ENCODE measurements at places on chromosomes 2 and 18. TPM values are rescaled to one million over a fixed set of nuclear protein-coding genes. Genes with fewer than 3 reads are reported as not detected.
A peak's percentile ranks its signal among the peaks of the same experiment; 100 is the strongest.

DNA sequence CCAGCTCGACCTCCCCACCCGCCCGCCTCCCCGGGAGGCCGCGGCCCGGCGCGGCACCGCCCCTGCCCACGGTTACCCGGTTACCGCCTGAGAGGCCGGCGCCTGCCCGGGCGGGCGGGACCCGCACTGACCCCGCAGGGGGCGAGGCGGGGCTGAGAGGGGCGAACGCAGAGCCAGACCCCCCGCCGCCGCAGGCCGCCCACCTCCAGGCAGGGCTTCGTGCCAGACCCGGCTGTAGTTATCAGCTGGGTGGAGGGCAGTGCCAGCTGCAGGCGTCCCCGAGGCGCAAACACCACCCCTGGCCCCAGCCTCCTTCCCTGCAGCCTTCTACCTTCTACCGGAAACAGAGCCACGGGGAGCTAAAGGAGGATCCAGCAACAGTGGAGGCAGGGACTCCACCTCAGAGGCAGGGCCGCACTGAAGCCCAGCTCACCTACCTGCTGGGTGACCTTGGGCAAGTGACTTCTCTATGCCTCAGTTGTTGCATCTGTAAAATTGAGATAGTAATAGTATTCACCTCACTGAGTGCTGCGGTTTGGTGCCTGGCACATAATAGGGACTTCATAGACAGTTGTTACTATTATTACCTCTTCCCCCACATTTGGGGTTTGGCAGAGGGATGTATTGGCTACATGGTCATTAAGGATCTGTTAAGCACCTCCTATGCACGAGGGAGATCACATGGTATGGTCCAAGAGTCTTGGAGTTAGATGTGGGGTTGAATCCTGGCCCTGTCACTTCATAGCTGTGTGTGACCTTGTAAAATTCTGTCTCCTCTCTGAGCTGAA lies 231.6 kb upstream of the SMAD2 start:
- peaks cover 6% of the 10 kb centered on the region for H3K4me1 ChIP-seq
- no peaks in the 10 kb centered on the region for H3K36me3 ChIP-seq
- H3K4me3 ChIP-seq: peak overlapping the region; percentile 65
- peaks cover 29% of the 10 kb centered on the region for H3K27me3 ChIP-seq

GRCh38 chr18:39701839-39702238 lies 2136.2 kb upstream of the CELF4 start:
- H3K27ac ChIP-seq: no peak overlapping the region
- no peaks in the 10 kb centered on the region for H3K4me1 ChIP-seq
- H3K27me3 ChIP-seq: no peaks in the 10 kb centered on the region
- DNase-seq: no peak

GRCh38 chr2:207274530-207275189 lies 108.9 kb upstream of the KLF7 start:
- no peak overlapping the region for H3K4me3 ChIP-seq
- no peaks in the 10 kb centered on the region for H3K27me3 ChIP-seq
- DNase-seq: no peak
- no peaks in the 10 kb centered on the region for H3K4me1 ChIP-seq
- H3K36me3 ChIP-seq: no peaks in the 10 kb centered on the region

- H3K36me3 ChIP-seq: no peaks in the 10 kb centered on the region
- H3K27me3 ChIP-seq: no peaks in the 10 kb centered on the region
- H3K4me3 ChIP-seq: no peak overlapping the region
- no peak overlapping the region for H3K27ac ChIP-seq
- H3K4me1 ChIP-seq: no peaks in the 10 kb centered on the region
These were observed 132.7 kb downstream of the SCG2 start for GRCh38 chr2:223469270-223470046.

- DNase-seq: no peak
- no peaks in the 10 kb centered on the region for H3K4me1 ChIP-seq
- no peak overlapping the region for H3K4me3 ChIP-seq
These were observed 179.3 kb downstream of the TMEM18 start for GRCh38 chr2:497770-498492.

- DNase-seq: no peak
- H3K27ac ChIP-seq: no peak overlapping the region
- H3K36me3 ChIP-seq: no peaks in the 10 kb centered on the region
- H3K27me3 ChIP-seq: no peaks in the 10 kb centered on the region
These were observed 18.1 kb downstream of the IMPA2 start for GRCh38 chr18:11999429-11999828.

DYNAP gene
- not detected for total RNA-seq

RIT2 gene
- not detected for total RNA-seq

Data from activated CD4-positive, alpha-beta T cell treated with anti-CD3 and anti-CD28 coated beads, Interleukin-2, amount 10 ng/mL, durations not matched to agents 7 days and 5 days (primary cell).